Stimulated activated CD8-positive, alpha-beta memory T cell treated with anti-CD3 and anti-CD28 coated beads, Interleukin-15, amount 100 ng/mL, for 4 hours (primary cell): ENCODE measurements at places on chromosomes 1 and 21.

DNA sequence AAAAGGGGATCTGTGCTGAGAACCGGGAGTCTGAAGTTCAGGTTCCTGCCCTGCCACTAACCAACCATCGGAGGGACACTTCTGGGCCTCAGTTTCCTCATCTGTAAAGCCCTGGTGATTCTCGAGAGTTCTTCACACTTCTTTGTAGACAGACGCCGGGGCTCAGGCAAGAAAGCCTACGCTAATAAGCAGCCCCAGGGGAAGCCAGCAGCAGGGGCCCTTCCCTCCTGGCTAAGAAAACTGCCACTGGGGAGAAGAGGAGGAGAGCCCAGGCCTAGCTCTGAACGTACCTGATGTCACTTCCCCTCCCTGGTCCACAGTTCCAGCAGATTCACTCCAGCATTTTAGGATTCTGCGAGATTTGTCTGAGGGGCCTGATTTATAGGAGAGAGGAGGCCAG is 76.0 kb downstream of the CAMK2N1 start:
- DNase-seq, result no peak

GRCh38 chr1:205543351-205544301 is 39.2 kb downstream of the CDK18 start:
- DNase-seq, result no peak

DNA sequence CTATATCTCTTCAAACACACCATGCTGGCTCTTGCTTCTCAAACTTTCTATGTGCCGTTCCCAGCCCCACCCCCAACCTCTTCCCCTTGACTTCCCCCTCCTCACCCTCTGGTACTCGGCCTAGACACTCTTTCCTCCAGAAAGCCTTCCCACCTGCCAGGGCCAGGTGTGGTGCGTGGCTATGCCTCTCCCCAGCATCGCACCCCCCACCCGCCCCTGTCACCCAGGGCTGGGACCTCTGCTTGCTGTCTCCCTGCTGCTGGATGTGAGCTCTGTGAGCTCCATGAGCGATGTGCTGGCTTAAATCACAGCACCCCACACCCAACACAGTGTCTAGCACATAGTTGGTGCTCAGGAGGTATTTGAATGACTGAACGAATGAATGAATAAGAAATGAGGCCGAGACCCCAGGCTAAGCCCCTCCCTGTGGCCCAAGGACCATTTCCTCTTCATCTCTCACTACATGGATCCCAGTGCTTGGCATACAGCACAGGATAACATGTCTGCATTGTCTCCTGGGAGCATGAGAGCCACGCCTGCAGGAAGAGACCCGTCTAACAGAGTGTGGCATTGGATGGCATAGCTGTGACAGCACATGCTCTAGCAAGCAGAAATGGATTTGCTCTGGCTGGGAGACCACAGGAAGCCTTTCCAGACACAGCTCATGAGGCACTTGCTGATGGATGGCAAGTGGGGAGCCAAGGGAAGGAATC is 19.7 kb downstream of the TNNT2 start:
- DNase-seq, result no peak

DNA sequence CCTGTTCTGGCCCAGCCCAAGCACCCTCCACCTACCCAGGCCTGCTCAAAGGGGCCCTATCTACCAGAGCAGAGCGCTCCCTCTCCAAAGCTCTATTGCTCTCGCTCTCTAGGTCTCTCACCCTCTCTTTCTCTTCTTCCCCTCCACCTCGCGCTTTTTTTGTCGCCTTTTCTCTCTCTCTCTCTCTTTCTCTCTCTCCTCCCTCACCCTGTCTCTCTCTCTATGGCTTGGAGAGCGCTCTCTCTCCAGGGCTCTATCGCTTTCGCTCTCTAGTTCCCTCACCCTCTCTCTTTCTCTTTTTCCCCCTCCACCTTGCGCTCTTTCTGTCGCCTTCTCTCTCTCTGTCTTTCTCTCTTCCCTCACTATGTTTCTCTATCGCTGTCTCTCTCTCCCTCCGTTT is 3.4 kb upstream of the ZNF678 start:
- DNase-seq, result no peak

DNA sequence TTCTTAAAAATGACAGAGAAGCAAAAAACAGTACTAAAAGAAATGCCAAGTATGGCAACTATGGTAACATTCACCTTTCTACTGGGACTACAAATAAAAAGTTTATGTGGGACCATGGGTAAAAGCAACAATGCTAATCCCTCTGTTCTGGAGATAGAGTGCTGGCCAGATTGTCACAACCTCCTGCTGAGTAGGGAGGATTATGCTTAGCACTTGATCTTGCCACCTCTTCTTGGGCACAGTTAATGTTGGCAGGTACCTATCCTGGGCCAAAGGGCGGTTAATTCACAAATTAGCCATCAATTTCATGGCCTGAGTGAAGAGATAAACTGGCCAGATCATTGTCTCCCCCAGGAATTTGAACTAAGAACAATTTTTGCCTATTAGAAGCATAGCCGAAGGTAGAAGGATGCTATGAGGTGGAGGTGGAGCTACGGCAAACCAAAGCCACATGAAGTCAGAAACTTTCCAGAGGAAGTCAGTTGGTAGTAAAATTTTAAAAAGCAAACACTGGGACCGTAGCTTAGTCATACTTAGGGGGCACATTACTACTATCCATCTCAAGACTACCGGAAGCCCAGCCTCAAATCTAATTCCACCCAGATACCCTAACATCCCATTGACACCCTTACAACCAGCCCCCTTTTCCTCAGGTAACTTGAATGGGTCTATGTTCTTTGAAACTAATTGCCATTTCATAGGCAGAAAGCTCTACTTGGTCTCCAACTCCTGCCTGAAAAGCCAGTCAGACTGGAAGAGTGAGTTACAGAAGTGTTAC is 2.7 kb downstream of the SCYL3 start:
- no peak for DNase-seq

- no peak for DNase-seq
These were observed 225.2 kb upstream of the TNR start for GRCh38 chr1:175968486-175969172.

DNA sequence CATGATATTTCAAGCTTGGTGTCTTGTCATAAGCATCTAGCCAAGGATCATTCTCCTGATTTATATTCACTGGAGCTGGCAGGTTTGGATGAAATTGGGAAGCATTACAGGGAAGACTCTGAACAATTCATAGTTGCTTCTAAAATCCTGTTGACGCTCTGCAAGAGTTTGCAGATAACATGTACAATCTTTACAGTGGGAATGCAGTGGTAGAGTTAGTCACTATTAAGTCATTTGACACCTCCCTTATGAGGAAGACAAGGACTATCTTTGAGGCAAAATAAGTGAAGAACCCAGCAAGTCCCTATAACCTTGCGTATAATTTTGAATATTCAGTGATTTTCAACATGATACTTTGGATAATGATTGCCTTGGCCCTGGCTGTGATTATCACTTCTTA is 45.3 kb upstream of the CRB1 start:
- DNase-seq, result no peak

DNA sequence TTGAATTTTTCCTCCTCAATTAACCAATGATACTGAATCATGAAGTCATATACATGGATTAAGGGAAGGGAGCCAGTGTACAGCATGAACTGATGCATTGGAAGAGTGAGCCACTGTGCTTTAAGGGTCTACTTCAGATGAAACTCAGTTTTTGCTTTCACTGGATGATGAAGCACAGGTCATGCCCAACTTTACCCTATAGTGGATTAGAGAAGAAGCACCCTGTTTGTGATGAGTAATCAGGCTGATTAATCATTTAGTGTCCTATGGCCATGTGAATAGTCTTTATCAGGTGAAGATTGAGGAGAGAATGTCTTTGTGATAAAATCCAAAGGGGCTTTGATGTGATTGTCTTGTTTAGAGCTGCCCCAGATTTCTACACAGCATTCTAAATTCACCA is 24.7 kb upstream of the LAMC1 start:
- no peak for DNase-seq

DNA sequence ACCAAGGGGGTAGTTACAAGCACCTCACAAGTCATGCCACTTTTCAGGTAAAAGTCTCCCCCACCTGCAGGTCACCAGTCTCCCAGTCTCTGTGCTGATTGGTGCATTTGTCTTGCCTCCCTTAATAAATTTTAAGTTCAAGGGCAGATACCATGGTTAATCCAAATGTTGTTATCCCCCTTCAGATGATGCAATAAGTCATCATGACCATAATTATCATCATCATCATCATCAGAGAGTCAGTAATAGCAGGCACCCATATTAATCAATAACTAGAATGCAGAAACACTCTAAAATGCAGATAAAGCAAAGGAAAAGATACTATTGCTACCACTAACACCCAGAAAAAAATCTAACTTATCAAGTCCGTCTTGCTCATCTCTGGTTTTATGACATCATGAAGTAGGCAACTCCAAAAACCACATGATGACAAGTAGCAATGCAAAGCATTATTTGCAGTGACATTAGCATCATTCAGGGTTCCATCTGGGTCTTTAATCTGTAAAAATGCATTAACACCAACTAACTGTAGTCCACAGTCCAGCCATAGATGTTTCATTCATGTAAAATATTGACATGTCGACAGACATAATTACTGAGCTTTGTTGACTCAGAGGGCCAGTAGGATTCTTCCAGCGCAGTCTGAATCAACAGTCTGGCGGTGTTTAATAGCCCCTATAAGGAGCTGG is 492.0 kb upstream of the RUNX1 start:
- no peak for DNase-seq

DNA sequence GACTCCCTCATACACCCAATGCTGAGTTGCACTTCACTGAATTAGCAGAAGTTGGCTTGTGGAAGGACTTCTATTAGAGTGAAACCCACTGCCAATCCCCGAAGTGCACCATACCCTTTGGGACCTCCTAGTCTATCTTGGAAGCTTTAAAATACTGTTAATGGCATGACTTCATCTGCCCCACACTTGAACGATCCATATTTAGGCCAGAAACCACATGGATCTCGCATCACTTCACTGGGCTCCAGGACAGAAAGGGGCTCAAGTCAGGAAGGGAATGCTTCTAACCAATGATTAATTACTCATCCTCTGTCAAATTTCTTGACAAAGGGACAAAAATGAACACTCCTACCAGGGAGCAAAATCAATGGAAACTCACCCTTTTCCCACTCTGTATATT is 69.1 kb downstream of the BCAR3 start:
- DNase-seq, result no peak

- no peak for DNase-seq
These were observed 4.4 kb upstream of the ACTRT2 start for GRCh38 chr1:3016641-3017439.

DNA sequence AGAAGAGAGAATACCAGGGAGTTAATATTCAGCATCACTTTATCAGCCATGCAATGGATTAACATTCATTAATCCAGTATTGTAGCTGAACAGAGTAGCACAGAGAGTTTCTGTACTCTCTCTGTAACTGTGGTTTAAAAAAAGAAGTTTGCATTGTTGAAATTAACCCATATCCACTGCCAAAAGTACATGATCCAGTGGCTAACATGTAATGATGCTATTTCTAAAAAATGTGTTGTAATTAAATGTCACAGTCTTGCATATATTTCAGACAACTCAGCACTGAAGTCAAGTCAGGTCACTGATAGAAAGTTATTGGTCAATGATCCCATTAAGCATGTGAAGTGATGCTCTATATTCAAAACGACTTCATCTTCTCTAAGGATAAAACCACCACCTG is 141.3 kb downstream of the NRIP1 start:
- DNase-seq, result no peak

GRCh38 chr1:31987135-31987619 is 26.5 kb upstream of the KHDRBS1 start:
- DNase-seq, result no peak

DNA sequence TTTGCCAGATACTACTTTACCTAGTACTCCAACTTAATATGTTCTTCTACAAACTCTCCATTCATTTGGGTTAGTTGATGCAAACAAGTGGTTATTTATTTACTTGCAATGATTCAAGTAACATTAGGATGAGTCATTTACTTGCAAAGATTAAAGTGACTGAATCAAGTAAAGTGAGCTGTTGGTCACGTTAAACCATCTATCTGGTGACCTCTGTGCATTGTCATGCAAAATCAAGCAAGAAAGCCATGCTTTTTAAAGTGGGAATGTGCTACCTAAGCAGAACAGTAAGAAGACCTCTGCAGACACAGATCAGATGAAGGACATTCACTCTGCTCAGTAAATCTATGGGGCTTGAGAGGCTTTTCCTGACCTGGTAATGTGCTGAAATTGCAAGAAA is 254.7 kb downstream of the LRRIQ3 start:
- DNase-seq, result no peak

- no peak for DNase-seq
These were observed 34.2 kb downstream of the SYNJ1 start for GRCh38 chr21:32693581-32693980.

DNA sequence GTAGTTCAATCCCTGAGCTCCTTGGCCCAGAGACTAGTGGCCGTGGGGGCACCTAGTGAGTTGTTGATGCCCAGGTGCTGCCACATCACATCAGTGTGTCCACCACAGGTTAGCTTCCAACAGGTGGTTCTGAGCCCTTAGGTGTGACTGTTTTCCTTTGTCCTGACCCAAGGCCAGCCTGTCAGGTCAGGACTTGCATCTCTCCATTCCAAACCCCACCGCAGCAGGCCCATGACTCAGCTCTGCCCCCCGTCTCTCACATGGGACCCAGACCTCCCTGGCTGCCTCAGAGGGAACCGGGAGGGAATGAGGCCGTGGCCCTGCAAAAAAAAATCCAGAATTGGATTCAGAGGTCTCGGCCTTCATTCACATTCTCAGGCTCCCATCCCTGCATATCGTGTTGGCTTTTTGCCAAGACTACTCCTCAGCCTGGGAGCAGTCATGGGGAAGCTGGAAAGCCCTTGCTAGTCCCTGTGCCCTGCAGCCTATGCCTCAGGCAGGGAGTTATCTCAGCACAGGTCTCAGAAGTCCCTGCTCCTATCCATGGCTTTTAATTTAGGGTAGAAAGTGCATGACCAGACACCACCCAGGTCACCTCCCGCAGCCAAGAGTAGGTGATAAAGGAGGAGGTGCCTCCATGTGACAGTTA is 7.2 kb downstream of the INAVA start:
- DNase-seq, result no peak

GRCh38 chr1:53132176-53132575 is 10.3 kb downstream of the SLC1A7 start:
- no peak for DNase-seq

DNA sequence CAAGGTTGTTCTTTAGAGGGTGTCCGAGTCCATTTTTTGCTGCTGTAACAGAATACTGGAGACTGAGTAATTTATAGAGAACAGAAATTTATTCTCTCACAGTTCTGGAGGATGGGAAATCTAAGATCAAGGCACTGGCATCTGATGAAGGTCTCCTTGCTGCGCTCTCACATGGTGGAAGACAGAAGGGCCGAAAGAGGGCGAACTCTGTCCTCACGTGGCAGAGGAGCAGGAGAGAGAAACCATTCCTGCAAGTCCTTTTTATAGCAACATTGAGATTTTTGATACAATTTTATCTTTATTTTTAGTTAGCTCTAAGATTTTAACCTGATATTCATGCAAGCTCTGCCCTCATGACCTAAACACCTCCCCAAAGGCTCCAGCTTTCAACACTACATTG is 48.3 kb downstream of the ATG4C start:
- no peak for DNase-seq

GRCh38 chr1:247548769-247549182 is at the start of gene GCSAML:
GCSAML (plus strand) TSS chr1:247549134; CDS start chr1:247549192, 58 bp downstream.
- no peak for DNase-seq
